ENCODE measurements at places on chromosomes 16 and 17.

DNA sequence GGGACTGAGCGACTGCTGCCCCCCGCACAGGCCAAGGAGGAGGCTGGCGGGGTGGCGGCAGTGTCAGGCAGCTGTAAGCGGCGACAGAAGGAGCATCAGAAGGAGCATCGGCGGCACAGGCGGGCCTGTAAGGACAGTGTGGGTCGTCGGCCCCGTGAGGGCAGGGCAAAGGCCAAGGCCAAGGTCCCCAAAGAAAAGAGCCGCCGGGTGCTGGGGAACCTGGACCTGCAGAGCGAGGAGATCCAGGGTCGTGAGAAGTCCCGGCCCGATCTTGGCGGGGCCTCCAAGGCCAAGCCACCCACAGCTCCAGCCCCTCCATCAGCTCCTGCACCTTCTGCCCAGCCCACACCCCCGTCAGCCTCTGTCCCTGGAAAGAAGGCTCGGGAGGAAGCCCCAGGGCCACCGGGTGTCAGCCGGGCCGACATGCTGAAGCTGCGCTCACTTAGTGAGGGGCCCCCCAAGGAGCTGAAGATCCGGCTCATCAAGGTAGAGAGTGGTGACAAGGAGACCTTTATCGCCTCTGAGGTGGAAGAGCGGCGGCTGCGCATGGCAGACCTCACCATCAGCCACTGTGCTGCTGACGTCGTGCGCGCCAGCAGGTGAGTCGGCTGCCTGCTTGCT lies 5.6 kb upstream of the TMEM88 start:
- peak; percentile 8 for DNase-seq

DNA sequence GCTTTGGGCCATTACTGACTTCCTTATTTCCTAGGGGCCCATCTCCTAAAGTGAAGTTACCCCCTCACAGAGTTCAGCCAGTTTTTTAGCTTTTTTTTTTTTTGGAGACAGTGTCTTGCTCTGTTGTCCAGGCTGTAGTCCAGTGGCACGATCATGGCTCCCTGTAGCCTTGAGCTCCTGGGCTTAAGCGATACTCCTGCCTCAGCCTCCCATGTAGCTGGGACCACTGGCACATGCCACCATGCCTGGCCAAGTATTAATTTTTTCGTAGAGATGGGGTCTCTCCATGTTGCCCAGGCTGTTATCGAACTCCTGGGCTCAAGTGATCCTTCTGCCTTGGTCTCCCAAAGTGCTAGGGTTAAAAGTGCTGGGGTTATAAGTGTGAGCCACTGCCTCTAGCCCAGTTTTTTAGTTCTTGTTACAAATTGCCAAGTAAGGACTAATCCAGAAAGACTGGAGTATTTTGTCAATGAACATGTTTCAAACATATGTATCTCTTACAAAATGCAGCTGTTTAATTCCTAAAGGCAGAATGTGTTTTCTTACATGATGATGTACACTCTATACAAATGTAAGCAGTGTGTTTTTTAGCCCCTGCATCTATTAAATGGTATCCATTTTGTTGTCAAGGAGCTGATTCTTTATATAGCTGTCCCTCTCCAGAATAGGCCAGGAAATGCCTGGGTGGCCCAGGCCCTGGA lies 49.1 kb upstream of the IL34 start:
- no peak for DNase-seq

DNA sequence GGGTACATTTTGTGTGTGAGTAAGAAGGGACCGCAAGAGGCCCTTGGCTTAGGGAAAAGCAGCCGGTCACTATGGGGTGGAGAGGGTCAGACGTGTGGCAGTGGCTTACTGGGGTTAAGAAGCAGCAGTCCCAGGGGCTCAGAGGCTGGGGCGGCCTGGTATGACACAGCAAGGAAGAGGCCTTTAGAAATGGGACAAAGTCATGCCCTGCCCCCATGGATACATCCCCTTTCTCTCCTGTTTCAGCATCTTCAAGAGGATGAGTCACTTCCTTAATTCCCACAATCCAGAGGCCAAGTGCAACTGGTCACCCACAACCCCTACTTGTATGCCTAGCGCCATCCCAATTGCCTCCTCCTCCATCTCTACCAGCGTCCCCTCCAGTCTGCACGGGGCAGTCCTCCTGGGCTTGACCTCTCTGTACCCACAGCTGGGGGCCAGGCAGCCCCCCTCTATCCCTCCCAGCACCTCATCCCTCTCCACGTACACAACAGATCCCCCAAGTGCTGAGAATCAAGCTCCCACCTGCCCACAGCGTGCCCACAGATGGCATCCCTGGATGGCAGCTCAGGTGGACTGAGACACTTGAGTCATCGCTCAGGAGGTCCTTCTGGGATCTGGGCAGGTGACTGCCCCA lies 6.9 kb upstream of the EFTUD2 start:
- DNase-seq, result no peak

GRCh38 chr17:19017401-19017800 lies 12.8 kb upstream of the FAM83G start:
- no peak for DNase-seq

DNA sequence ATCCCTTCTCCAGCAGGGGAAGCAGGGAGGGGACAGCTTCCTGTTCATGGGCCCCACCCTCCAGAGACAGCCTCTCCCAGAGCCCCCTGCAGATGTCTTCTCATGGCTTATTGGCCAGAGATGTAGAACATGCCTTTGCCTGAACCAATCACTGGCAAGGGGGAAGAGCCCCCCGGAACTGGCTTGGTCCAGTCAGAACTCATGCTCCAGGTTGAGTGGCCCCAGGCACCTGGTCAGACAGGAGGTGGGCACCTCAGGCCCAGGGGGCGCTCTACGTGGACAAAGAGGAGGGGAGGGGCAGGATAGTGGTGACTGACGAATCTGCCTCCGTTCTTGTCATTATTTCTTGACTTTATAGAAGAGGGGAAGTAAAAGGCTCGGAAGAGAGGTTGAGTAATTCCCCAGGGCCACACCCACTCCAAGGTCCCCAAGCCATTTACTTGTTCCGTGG lies 23.6 kb downstream of the RAB11FIP4 start:
- no peak for DNase-seq

DNA sequence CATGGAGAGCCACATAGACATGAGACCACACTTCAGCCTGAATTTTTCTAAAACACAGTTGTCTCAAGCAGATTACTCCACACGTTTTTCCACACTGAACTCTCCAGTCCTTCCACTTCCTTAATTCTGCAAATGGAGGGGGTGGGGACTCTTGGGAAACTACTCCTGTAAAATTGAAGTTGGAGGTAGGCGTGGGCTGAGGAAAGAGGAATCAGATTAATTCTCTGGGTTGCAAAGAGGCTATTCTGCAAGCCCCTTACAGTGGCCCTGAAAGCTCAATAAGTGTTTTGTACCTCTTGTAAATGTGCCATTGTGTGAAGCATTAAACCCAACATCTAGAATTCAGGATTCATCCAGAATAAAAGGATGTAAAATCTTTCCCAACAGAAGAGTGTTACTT lies 9.6 kb downstream of the MARVELD3 start:
- DNase-seq, result no peak

GRCh38 chr16:57105184-57105583 lies 12.8 kb downstream of the CPNE2 start:
- no peak for DNase-seq

DNA sequence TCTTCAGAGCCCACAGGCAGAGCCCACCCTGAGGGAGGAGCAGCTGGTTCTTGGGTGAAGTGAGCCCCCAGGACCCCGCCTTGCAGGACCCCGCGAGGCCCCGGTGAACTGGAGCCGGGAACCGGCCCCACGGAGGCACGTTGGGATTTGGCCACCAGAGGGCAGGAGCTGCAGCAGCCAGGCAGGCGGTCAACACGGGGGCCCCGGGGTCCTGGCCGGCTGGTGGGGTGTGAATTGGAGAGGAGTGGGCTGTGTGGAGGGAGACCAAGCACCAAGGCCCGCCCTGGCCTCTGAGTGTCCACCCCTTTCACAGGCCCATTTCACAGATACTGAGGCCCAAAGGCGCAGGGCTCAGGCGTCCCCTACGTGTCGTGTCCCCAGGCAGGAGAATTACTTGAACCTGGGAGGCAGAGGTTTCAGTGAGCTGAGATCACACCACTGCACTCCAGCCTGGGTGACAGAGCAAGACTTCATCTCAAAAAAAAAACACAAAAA lies 2.2 kb downstream of the DPEP1 start:
- peak; percentile 28 for DNase-seq

DNA sequence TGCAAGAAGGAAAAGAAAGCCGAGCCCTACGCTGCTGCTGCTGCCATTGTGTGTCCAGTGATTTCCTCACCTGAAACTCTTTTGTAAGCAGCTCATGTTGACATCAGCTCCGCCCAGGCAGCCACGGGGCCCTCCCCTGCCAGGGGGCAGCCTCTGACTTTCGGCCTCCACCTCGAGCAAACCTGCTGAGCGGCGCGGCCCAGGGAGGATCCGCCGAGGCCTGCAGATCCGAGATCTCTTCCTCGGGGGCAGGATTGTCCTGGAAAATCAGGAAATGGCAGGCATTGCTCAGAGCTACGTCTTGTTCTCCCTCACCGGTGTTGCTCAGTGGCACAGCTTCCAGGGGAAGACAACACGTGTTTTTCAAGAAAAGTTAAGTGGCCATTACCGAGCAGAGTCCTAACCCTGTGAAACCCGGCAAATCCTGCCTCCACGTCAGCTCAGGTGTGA lies 35.6 kb upstream of the ZNF750 start:
- no peak for DNase-seq

- peak; percentile 37 for DNase-seq
Observed at GRCh38 chr17:36755586-36755985, 154.2 kb downstream of the MRM1 start.

DNA sequence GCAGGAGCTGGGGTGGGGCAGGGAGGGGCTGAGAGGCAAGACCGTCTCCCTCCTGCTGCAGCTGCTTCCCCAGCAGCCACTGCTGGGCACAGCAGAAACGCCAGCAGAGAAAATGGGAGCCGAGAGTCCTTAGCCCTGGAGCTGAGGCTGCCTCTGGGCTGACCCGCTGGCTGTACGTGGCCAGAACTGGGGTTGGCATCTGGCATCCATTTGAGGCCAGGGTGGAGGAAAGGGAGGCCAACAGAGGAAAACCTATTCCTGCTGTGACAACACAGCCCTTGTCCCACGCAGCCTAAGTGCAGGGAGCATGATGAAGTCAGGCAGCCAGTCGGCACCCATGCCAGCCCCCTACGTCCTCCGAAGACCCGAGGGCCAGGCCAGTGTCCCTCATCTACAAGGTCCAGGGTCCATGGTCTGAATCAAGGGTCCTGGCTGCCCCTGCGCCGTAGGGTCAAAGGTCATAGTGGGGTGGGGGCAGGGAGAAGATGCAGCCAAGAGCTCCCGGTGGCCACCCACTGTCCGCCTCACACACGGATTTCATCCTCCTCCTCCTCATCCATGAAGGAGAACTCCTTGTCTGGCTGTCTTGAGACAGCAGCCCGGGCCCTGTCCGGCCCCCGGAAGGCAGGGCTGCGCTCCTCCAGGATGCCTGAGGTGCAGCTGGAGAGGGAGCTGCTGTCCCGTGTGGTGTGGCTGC lies 23.4 kb upstream of the CPSF4L start:
- DNase-seq, result no peak

DNA sequence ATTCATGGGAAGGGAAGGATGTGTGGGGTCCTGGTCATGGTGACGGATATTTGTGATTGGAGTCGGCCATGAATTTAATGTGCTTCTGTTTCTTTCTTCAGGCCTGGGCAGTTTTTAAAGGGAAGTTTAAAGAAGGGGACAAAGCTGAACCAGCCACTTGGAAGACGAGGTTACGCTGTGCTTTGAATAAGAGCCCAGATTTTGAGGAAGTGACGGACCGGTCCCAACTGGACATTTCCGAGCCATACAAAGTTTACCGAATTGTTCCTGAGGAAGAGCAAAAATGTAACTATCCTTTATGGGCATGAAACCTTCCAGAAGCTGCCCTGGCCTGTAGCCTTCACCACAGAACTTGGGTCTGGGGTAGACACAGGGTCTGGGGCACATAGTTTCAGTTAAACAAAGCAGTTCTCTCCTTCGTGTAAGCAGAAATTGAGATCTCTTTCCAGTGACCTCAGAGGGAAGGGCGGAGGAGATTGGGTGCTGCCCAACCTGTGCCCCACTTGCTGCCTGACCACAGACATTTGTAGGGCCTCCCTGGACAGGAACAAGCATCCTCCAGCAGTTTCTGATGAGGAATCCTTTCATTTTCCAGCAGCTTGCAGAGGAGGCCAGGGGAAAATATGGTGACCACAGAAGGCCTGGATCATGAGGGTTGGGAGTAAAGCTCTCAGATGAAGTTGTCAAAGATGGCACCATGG lies 10.1 kb downstream of the IRF8 start:
- no peak for DNase-seq

DNA sequence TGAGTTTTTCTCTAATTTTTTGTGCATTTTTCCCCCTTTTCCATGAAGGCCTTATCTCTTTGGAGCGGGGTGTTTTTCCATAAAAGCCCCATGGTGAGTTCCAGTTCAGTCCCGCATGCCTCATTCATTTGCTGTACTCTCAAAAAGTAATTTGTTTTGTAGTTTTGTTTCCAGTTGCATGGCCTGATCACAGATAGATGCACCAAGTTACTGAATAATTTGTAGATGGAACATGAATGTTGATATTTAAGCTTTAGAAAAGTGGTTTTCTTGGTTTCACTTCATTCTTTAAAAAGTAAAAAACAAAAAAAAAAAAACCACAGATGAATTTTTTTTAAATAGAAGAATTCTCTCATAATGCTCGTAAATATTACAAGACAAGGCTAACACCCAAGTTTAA lies 349.2 kb downstream of the BCAS3 start:
- no peak for DNase-seq

DNA sequence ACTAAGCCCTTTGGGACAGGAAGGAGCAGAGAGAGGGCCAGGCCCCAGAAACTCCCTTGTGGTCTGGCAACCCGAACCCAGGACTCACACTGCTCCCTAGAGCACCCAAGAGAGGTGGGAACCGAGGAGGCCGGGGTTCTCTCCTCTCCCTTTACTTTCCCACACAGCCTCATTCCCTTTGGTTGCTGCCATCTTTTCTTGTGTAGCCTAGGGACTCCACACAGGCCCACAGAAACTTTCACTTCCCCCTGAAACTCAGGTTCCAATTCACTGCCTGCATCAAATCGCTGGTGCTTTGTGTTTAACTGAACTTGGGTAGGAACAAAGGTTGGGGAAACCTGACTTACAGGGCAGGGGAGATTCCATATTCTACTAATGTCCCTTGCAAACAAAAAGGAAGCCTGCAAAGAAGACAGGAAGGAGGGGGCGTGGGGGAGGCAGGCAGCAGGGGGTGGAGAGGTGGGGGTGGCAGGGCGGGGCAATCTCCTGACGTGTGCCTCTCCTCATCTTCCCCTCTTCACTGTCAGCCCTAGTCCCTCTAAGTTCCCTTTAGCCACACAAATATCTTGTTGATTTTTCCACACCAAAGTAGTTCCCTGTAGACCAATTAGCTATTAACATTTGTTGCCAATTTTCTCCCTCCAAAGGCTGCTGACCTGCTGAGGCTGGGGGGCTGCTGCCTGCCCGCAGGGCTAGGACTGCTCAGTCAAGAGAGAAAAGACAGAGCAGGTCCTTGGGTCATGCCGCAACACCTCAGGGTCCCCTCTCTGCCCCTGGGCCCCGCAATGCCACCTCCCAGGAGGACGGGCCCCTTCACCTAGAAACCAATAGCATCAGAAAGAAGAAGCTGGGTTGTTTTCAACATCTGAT lies 8.0 kb downstream of the ST3GAL2 start:
- DNase-seq, result peak; percentile 75

- no peak for DNase-seq
Observed at GRCh38 chr16:51761001-51761400, 609.9 kb upstream of the SALL1 start.
